Liver (tissue), 10 donors: ENCODE measurements at places on chromosomes 7 and 10. TPM values are rescaled to one million over a fixed set of nuclear protein-coding genes. Genes with fewer than 3 reads are reported as not detected.

The SPOCK2 gene
- total RNA-seq: 0.51 TPM

The COL28A1 gene
- 0.05 TPM for total RNA-seq

The DNAJC12 gene
- 16.4 TPM for total RNA-seq

The ANKRD61 gene
- not detected for total RNA-seq

The PAX2 gene
- not detected for total RNA-seq

The CTNNA3 gene
- total RNA-seq: 2.4 TPM

The RELN gene
- 69.8 TPM for total RNA-seq

The TM9SF3 gene
- 115 TPM for total RNA-seq

The GPR141 gene
- total RNA-seq: 1.4 TPM

The SMO gene
- total RNA-seq: 16.3 TPM

- no peak for DNase-seq
- no peaks in the 10 kb centered on the region for H3K27me3 ChIP-seq
- H3K27ac ChIP-seq: no peak overlapping the region
- no peaks in the 10 kb centered on the region for H3K36me3 ChIP-seq
- no peak overlapping the region for H3K4me3 ChIP-seq
Measured at GRCh38 chr7:91929463-91929862, 11.2 kb upstream of the AKAP9 start.

- no peaks in the 10 kb centered on the region for H3K4me1 ChIP-seq
- no peak for DNase-seq
- H3K4me3 ChIP-seq: no peak overlapping the region
- H3K36me3 ChIP-seq: no peaks in the 10 kb centered on the region
- H3K27ac ChIP-seq: no peak overlapping the region
- H3K27me3 ChIP-seq: no peaks in the 10 kb centered on the region
Measured at GRCh38 chr7:15326044-15326644, 235.7 kb downstream of the AGMO start.

DNA sequence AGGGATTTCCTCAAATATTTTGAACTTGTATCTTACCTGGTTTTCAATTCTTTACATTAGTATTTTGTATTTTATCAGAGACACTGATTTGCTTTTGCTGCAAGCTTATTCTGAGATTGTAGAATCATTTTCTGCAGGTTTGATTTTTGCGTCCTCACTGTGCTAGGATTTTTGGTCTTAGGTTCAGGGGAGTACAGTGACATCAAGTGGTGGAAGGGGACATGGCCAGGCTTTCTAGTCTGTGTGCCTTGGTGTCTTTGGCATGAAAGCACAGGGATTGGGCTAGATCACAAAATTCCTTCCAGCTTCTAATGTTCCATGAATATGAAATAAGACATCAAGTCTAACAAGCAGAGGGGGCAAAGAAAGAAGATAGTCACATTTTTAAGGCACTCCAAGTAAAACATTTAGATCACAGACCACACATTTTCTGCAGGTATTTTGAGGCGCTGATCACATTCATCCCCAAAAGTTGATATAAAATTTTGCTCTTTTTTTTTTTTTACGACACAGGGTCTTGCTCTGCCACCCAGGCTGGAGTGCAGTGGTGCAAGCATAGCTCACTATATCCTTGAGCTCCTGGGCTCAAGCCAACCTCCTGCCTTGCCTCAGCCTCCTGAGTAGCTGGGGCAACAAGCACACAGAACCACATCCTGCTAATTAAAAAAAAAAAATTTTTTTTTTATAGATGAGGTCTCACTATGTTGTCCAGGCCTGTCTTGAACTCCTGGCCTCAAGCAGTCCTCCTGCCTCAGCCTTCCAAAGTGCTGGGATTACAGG is 124.4 kb downstream of the PON1 start:
- H3K36me3 ChIP-seq: no peaks in the 10 kb centered on the region
- DNase-seq: no peak
- H3K4me1 ChIP-seq: no peaks in the 10 kb centered on the region
- no peaks in the 10 kb centered on the region for H3K27me3 ChIP-seq

GRCh38 chr7:152754075-152754730 is 5.3 kb upstream of the ACTR3B start:
- H3K27me3 ChIP-seq: no peaks in the 10 kb centered on the region
- no peak overlapping the region for H3K4me3 ChIP-seq
- H3K36me3 ChIP-seq: no peaks in the 10 kb centered on the region
- peaks cover 4% of the 10 kb centered on the region for H3K4me1 ChIP-seq
- DNase-seq: no peak

DNA sequence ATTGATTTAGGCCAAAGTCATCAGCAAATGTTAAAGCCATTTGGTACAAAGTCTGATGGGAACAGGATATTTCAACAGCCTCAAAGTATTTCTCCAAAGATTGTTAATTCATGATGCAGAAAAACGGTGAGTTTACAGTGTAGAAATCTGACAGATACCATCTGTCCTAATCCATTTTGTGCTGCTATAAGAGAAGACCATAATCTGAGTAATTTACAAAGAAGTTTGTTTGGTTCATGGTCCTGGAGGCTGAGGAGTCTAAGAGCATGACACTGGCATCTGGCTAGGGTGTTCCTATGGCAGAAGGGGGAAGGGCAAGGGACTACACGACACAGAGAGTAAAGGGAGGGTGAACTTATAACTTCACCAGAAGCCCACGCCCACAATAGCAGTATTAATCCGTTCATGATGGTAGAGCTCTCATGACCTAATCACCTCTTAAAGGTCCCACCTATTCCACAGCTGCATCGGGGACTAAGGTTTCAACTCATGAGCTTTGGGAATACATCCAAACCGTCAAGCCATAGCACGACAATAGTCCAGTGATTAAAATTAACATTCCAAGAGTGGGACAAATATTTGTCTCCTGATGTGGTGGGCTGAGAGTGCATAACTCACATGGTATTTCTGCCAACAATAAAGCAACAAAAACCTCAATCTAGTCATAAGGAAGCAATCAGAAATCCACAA is 298.6 kb upstream of the AKR1E2 start:
- H3K27me3 ChIP-seq: no peaks in the 10 kb centered on the region
- H3K4me1 ChIP-seq: no peaks in the 10 kb centered on the region
- H3K27ac ChIP-seq: no peak overlapping the region

- no peaks in the 10 kb centered on the region for H3K4me1 ChIP-seq
- no peak overlapping the region for H3K4me3 ChIP-seq
- no peaks in the 10 kb centered on the region for H3K36me3 ChIP-seq
- no peak for DNase-seq
- H3K27me3 ChIP-seq: no peaks in the 10 kb centered on the region
Measured at GRCh38 chr7:12391922-12392615, 11.6 kb downstream of the VWDE start.

DNA sequence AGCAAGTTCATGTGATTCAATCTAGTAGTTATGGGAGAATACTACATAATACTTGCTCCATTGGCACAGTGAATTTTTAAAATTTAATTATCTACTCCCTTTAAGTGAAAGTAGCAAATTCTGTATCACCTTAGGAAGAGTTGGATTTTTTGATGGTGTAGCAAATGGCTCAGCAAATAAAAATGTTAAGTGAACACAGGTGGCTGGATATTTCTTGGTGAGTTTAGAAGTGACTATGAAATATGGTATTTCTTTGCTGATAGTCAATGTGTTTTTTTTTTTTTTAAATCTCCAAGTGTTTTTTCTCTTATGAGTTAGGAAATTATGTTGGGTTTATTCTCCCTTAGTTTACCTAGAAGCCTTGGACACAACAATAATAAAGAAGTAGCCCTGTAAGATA is 67.8 kb downstream of the CREM start:
- no peak overlapping the region for H3K4me3 ChIP-seq
- no peaks in the 10 kb centered on the region for H3K27me3 ChIP-seq
- H3K36me3 ChIP-seq: no peaks in the 10 kb centered on the region
- no peak for DNase-seq
- H3K4me1 ChIP-seq: no peaks in the 10 kb centered on the region

DNA sequence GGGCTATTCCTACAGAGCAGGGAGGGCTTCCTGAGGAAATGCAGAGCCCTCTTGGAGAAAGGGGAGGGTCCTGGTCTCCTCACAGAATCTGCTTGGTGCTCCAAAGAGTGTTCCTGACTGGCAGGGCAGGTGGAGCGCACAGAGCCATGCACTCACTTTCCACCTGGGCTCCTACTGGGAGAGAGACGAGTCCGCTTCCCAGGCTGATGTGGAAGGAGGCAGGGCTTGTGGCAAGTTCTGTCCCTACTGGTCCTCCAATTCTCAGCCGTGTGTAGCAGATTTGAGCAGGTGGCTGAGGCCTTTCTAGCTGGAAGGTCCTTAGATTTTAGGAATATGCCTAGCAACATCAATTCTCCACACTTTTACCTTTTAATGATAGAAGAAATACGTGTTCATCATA is 111.5 kb upstream of the MKI67 start:
- DNase-seq: no peak
- no peak overlapping the region for H3K4me3 ChIP-seq
- H3K27me3 ChIP-seq: no peaks in the 10 kb centered on the region

- H3K36me3 ChIP-seq: no peaks in the 10 kb centered on the region
- H3K27ac ChIP-seq: no peak overlapping the region
- no peaks in the 10 kb centered on the region for H3K4me1 ChIP-seq
- no peak for DNase-seq
- no peaks in the 10 kb centered on the region for H3K27me3 ChIP-seq
- no peak overlapping the region for H3K4me3 ChIP-seq
Measured at GRCh38 chr7:110486549-110486948, 604.4 kb upstream of the LRRN3 start.

DNA sequence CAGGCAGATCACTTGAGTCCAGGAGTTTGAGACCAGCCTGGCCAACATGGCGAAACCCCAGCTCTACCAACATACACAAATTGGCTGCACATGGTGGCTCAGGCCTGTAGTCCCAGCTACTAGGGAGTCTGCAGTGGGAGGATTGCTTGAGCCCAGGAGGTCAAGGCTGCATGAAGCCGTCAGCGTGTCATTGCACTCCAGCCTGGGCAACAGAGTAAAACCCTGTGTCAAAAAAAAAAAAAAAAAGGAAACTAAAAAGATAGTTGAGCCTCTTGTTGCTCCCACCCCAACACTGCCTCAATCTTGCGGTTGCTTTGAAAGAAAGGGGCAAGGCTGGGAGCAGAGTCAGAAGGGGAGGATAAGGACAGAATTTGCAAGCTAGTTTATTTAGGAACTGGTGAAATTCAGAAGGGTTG is 69.9 kb downstream of the SYPL1 start:
- H3K27ac ChIP-seq: no peak overlapping the region
- no peaks in the 10 kb centered on the region for H3K36me3 ChIP-seq
- no peaks in the 10 kb centered on the region for H3K4me1 ChIP-seq
- no peaks in the 10 kb centered on the region for H3K27me3 ChIP-seq
- H3K4me3 ChIP-seq: no peak overlapping the region
- no peak for DNase-seq

- no peak overlapping the region for H3K4me3 ChIP-seq
- H3K27me3 ChIP-seq: no peaks in the 10 kb centered on the region
Measured at GRCh38 chr7:117123311-117123926, 170.1 kb downstream of the ST7 start.

GRCh38 chr10:125084614-125085257 is 75.6 kb downstream of the CTBP2 start:
- no peaks in the 10 kb centered on the region for H3K36me3 ChIP-seq
- no peaks in the 10 kb centered on the region for H3K27me3 ChIP-seq
- no peak overlapping the region for H3K4me3 ChIP-seq
- DNase-seq: no peak
- H3K4me1 ChIP-seq: peaks cover 8% of the 10 kb centered on the region
- H3K27ac ChIP-seq: peak overlapping the region; percentile 16

GRCh38 chr7:43768887-43769272 is 10.4 kb downstream of the BLVRA start:
- H3K27ac ChIP-seq: no peak overlapping the region
- no peaks in the 10 kb centered on the region for H3K27me3 ChIP-seq
- no peak overlapping the region for H3K4me3 ChIP-seq
- no peak for DNase-seq
- peaks cover 4% of the 10 kb centered on the region for H3K4me1 ChIP-seq
- no peaks in the 10 kb centered on the region for H3K36me3 ChIP-seq
